ENCODE measurements at places on chromosomes 2 and 18.
A peak's percentile ranks its signal among the peaks of the same experiment; 100 is the strongest.

DNA sequence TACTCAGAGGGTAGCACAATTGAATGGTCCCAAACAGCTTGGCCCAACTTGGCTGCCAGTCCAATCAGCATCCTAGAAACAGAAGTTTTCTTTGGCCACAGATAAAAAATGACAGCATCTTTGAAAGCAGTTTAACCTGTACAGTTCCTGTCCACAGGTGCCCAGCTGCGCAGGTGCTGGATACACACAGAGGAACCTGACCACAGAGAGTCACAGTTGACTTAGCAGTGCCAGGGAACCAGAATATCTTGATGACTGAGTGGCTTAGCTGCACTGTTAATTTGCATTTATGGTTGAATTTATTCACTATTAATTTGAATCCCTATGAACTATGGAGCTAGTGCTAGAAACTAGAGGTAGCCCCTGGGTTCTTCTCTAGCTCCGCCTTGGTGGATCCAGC lies 93.7 kb downstream of the TPGS2 start:
- DNase-seq = no peak

DNA sequence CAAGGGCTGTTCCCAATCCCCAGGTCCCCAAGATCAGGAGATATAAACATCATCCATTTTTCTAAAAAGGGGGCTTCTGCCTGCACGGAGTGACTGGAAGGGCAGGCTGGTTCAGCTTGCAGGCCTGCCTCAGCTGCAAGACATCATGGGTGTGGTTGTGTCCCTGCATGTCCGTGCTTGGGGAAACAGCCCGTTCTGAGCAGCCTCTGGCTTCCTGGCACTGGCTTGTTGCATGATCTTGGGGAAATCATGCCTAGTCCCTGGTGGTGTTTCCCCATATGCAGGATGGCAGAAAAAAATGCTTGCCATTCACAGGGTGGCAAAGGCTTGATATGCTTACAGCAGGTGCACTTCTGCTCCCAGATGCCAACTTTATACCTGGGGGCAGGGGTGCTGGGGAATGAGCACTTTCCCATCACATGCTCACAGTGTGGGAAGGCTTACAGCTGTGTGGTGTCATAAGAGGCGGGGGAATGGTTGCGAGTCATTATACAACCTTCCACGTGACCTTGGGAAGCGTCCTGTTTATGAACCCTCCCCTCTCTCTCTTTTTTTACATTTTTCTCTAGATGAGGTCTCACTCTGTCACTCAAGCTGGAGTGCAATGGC lies 7.2 kb downstream of the PCARE start:
- no peak for DNase-seq

GRCh38 chr2:73264783-73265182 lies 19.5 kb downstream of the FBXO41 start:
- DNase-seq = no peak

DNA sequence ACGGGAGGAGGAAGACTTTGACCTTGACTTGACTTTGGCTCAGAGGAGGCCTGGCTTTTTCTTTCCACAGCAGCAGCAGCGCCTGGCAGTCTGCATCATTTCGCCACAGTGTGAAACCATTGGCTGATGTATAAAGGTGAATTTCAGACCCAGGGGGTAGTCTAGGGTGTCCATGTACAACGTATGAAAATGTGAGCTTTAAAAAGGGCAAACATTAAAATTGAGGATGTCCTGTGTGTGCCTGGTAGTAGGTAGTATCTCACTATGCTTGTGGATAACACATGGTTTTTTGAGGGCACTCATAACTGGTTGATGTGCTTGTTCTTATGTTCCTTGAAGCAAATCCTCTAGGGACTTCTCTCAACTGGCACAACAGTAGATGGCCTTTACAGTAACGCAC lies 86.1 kb downstream of the LPIN1 start:
- DNase-seq = no peak

- no peak for DNase-seq
Observed at GRCh38 chr18:7931763-7932162, 364.6 kb downstream of the PTPRM start.

DNA sequence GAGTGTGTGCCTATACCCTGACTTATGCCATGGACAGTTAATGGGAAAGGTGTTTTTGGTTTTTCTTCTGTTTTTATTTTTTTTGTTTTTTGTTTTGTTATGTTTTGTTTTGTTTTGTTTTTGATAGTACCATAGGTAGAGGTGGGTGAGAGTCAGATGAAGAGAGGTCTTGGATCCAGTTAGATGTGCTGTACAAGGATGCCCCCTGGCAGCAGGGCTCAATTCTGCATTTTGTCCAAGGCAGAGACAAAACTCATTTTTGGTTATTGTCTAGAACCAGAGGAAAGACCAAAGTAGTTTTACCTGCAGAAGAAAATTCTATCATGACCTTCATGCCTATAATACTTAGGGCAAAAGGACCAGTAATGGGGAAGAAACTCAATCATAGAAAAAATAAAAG lies 48.5 kb downstream of the SLC5A7 start:
- no peak for DNase-seq

GRCh38 chr18:79982736-79983135 lies 5.6 kb downstream of the TXNL4A start:
- no peak for DNase-seq

DNA sequence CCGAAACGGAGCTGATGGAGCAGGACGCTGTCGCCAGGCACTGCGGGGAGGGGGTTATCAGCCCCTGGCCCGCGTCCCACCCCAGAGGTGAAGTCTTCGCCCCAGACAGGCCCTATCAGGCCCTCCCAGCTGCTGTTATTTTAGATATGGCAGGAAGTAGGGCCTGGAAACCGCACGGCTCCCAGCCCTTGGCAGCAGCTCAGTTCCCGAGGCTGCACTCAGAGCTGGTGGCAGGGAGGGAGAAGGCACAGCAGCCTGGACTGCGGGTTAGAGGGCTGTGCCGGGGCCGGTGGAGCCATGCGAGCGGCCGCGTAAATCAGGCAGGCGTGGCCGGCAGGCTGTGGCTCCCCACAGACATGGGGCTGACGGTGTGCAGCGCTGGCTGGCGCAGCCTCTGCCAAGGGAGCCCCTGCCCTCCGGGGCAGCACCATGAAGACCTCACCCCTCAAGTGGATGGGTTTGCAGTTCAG lies 111.4 kb downstream of the NFATC1 start:
- DNase-seq = no peak

- DNase-seq = no peak
Observed at GRCh38 chr18:58756148-58756547, 84.9 kb downstream of the MALT1 start.

- DNase-seq = no peak
Observed at GRCh38 chr2:228902176-228902575, 368.9 kb downstream of the PID1 start.

GRCh38 chr2:14536976-14537375 lies 95.5 kb upstream of the LRATD1 start:
- DNase-seq = no peak

- DNase-seq = no peak
Observed at GRCh38 chr2:222424276-222424728, at the start of gene SGPP2. Gene SGPP2 (plus strand): TSS chr2:222424543. CDS start chr2:222424603, 60 bp downstream.

GRCh38 chr2:173898178-173898668 lies 67.0 kb downstream of the SP3 start:
- no peak for DNase-seq

GRCh38 chr2:69796174-69796573 lies 33.3 kb upstream of the GMCL1 start:
- no peak for DNase-seq

DNA sequence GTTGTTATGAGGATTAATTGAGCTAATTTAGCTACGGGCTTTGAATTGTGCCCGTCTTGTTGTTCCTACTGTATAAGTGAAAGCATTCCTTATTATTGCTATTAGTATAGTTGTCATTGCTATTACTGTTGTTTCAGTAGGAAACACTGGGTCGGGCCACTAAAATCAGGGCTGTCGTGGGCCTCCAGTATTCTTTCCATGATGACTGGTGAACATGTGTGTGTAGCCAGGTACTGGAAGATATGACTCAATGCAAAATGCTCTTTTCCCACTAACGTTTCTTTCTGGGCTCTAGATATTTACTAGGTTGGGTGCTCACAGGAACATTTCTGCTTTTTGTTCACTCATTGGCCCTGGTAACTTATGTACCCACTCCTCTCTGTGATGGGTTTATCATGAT lies 4.9 kb downstream of the TTL start:
- DNase-seq = no peak

DNA sequence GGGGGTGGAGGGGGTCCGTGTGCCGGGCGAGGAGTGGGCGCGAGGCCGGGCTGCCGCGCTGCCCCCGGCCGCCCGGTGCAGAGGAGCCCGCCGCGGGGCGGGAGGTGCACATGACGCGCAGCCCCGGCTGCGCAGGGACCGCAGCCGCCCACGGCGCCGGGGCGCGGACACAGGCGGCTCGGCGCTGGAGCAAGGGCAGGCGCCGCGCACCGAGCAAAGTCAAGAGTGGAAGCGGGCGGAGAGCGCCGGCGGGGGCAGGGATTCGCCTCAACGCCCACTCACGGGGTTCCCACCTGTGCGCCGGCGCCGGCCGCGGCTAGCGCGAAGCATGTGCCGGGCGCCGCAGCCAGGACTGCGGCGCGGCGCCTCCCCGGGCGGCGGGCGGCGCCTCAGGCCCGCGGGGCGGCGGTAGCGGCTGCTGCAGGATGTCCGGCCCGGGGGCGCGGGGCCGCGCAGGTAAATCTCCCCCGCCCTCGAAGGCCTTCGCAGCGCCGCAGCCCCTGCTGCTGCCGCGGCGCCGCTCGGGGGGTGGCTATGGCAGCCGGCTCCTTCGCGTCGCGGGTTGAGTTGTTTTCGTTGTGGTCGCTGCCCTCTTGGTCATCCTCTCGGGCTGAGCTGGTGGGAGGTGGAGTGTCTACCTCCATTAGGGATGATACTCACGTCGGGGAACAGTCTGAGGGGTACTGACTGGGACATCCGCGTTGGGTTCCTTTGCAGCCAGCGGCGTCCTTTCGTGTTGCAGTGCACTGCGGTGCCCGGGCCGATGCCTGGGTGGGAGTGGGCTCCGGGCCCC lies 216.3 kb upstream of the DTNA start:
- DNase-seq = peak; percentile 5

- no peak for DNase-seq
Observed at GRCh38 chr2:118417406-118418120, 329.3 kb downstream of the INSIG2 start.

All from H4 (cell line).